T-helper 2 cell treated with Interferon-gamma antibody and Interleukin-4, amounts not matched to agents 5 μg/mL and 100 μg/mL, for 36 hours (primary cell): ENCODE measurements at places on chromosomes 16 and 17.

- no peaks in the 10 kb centered on the region for H3K27me3 ChIP-seq
- H3K36me3 ChIP-seq: no peaks in the 10 kb centered on the region
- no peaks in the 10 kb centered on the region for H3K4me1 ChIP-seq
- H3K27ac ChIP-seq: no peak overlapping the region
These were observed 178.2 kb downstream of the SALL1 start for GRCh38 chr16:50972876-50973275.

DNA sequence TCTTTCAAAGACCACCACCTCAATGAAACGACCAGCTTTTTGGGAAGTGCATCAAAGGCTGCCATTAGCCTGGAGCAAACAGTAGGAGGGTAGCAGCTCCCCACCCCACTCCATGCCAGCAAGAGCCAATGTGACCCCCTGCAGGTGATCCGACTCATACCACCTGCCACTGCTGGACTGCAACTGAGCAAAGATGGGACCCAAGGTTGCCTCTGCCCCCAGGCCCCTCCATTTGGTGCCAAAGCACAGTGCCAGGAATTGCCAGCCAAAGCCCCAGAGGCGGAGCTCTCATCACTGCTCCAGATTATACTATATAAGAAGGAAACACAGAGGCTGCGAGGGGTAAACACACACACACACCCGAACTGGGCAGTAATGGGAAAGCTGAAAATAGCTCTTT, 8.3 kb downstream of the PITPNM3 start:
- H3K36me3 ChIP-seq: no peaks in the 10 kb centered on the region
- H3K27me3 ChIP-seq: peaks cover under 1% of the 10 kb centered on the region
- H3K4me3 ChIP-seq: peak overlapping the region; percentile 54
- H3K4me1 ChIP-seq: peaks cover 9% of the 10 kb centered on the region
- no peak for DNase-seq
- peak overlapping the region; percentile 45 for H3K27ac ChIP-seq

DNA sequence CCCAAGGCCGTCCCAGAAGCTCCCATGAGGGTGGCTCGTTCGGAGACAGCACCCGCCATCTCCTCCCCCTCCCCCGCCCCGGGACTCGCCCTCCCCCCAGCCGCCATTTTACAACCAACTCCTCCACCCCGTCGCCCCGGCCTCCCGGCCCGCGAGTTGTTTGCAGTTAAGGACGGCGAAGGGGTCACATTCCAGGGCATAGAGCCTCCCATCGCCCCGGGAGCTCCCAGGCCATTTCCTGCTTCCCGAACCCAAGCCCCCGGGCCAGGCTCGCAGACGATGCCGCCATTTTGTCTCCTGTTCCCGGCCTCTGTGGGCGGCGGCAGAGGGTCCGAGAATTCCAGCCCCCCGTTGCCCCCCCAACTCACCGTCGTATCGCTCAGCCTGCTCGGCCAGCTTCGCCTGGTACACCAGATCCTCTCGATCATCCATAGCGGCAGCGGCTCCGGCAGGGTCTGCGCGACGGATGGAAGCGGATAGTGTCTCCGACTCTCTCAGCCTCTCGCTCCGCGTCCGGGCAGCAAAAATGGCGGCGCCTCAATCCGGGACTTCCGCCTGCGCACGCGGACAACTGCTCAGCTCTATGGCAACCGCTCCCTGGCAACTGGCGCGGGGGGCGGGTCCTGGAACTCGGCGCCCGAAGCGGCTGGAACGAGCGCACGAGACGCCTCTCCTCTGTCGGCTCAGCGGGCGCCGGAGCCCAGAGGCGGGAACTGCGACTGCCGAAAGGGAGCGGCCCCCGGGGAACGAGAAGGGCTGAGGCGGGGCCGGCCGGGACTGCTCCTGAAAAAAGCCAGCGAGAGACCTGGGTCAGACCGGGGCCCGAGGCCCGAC, at the start of gene YWHAE:
Gene YWHAE (minus strand): TSS at position 544 of the 834 bp plus-strand sequence. CDS start 112 bp downstream, at position 432.
- peak; percentile 97 for DNase-seq
- H3K4me1 ChIP-seq: peaks cover 24% of the 10 kb centered on the region
- peak within 1 kb of the TSS; percentile 97 for H3K27ac ChIP-seq
- peaks cover 26% of the 10 kb centered on the region for H3K36me3 ChIP-seq

DNA sequence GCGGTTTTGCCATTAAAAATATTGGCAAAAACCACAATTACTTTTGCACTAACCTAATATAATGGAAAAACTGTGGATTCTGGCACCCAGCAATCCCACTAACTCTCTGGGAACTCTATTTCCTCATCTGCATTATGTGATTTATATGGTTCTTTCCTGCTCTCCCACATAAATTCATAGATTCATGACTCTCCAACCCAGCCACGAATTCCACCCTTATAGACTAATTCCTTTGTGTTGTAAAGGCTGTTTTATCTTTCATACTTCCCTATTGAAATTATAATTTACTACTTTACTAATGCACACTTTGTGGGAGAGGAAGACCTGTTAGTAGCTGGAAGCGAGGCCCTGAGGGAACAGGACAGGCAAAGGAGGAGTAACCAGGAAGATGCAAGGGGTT, 88.4 kb upstream of the GNAO1 start:
- DNase-seq: no peak
- no peaks in the 10 kb centered on the region for H3K36me3 ChIP-seq
- H3K4me3 ChIP-seq: no peak overlapping the region
- no peaks in the 10 kb centered on the region for H3K4me1 ChIP-seq

- peak overlapping the region; percentile 69 for H3K4me3 ChIP-seq
- no peaks in the 10 kb centered on the region for H3K36me3 ChIP-seq
- peaks cover 43% of the 10 kb centered on the region for H3K27me3 ChIP-seq
- no peak overlapping the region for H3K27ac ChIP-seq
- no peak for DNase-seq
These were observed 1.0 kb downstream of the CMTM4 start for GRCh38 chr16:66695471-66695934.

- peak overlapping the region; percentile 79 for H3K27ac ChIP-seq
- peaks cover 60% of the 10 kb centered on the region for H3K36me3 ChIP-seq
- no peaks in the 10 kb centered on the region for H3K27me3 ChIP-seq
- no peak for DNase-seq
These were observed 8.0 kb downstream of the MAP3K14 start for GRCh38 chr17:45308840-45309239.

DNA sequence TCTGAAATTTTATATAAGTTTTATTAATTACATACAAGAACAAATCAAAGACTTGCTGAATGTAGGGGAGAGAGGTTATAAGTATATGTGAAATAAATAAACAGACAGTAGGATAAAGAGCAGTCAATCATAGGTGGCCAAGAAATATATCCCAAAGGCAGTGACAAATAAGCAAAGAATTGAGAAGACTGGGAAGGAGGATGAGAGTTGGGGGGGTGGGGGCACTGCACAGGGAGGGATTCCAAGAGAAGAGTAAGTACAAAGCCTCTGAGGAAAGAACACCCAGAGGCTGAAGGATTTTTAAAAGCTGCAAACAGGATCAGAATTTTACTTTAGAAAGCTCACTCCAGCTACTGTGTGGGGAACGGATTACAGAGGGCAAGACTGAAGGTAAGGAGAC, 2.8 kb downstream of the PELP1 start:
- H3K27ac ChIP-seq: no peak overlapping the region
- H3K4me1 ChIP-seq: peaks cover 41% of the 10 kb centered on the region
- H3K4me3 ChIP-seq: peak overlapping the region; percentile 17
- H3K36me3 ChIP-seq: peaks cover 23% of the 10 kb centered on the region
- H3K27me3 ChIP-seq: no peaks in the 10 kb centered on the region
- DNase-seq: no peak

- H3K4me1 ChIP-seq: no peaks in the 10 kb centered on the region
- H3K36me3 ChIP-seq: no peaks in the 10 kb centered on the region
- no peak overlapping the region for H3K27ac ChIP-seq
- DNase-seq: no peak
- H3K27me3 ChIP-seq: no peaks in the 10 kb centered on the region
These were observed 27.6 kb downstream of the CCDC40 start for GRCh38 chr17:80063830-80064585.

GRCh38 chr16:62701426-62701825, 665.2 kb upstream of the CDH8 start:
- no peaks in the 10 kb centered on the region for H3K4me1 ChIP-seq
- no peak overlapping the region for H3K4me3 ChIP-seq
- no peak for DNase-seq
- no peaks in the 10 kb centered on the region for H3K27me3 ChIP-seq

DNA sequence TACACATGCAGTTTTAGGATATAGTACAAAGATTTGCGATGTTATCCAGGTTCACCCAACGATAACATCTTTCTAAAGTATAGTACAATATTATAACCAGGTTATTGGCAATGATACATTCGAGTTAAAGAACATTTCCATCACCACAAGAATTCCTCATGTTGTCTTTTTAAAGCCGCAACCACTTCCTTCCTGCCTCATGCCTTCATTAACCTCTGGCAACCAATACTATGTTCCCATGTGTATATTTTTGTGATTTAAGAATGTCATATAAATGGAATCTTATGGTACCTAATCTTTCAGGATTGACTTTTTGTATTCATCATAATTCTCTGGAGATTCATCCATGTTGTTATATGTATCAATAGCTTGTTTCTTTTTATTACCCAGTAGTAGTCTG, 1183.2 kb downstream of the CDH11 start:
- DNase-seq: no peak
- H3K27ac ChIP-seq: no peak overlapping the region
- no peak overlapping the region for H3K4me3 ChIP-seq
- H3K4me1 ChIP-seq: no peaks in the 10 kb centered on the region
- H3K36me3 ChIP-seq: no peaks in the 10 kb centered on the region

DNA sequence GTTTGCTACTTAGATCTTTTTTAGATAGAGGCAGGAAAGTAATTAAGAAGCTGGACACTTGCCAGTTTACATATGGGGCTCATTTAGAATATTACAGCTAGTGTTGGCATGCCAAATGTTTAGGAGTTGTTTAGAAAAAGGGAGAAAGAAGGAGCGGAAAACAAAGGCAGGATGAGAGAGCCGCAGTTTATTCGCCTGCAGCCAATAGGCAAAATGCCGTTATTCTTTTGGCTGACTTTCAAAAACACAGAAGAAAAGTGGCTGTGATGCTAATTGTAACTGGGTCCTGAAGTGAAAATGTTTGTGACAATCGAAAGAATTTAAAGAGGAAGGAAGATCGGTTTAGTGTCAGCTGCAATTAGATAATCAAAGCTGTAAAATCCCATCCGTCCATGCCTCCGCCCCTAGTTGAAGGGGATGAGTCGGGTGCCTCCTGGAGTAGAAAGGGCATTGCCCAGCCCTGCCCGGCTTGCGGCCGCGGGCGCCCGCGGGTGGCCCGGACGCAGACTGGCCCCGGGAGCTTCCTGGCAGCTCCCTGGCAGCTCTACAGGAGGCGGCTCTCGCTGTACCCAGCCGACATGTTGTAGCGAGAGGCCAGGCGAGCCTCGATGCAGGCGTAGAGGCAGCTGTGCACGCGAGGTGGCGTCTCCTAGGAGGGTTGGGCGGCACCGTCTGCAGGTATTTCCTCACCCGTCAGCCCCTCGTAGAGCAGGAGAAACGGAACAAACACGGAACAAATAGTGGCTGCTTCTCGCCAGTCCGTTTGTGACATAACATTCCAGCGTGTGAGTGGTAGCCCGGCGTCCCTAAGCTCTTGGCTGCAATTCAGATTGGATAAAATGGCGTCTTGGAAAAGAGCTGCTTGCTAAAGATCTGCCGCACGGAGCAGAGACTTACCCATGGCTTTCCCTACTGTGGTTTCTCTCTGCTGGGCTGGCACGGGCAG, 82.2 kb downstream of the TNRC6C start:
- H3K27ac ChIP-seq: peak overlapping the region; percentile 50
- peak overlapping the region; percentile 62 for H3K4me3 ChIP-seq
- H3K4me1 ChIP-seq: peaks cover 1% of the 10 kb centered on the region
- no peaks in the 10 kb centered on the region for H3K27me3 ChIP-seq

DNA sequence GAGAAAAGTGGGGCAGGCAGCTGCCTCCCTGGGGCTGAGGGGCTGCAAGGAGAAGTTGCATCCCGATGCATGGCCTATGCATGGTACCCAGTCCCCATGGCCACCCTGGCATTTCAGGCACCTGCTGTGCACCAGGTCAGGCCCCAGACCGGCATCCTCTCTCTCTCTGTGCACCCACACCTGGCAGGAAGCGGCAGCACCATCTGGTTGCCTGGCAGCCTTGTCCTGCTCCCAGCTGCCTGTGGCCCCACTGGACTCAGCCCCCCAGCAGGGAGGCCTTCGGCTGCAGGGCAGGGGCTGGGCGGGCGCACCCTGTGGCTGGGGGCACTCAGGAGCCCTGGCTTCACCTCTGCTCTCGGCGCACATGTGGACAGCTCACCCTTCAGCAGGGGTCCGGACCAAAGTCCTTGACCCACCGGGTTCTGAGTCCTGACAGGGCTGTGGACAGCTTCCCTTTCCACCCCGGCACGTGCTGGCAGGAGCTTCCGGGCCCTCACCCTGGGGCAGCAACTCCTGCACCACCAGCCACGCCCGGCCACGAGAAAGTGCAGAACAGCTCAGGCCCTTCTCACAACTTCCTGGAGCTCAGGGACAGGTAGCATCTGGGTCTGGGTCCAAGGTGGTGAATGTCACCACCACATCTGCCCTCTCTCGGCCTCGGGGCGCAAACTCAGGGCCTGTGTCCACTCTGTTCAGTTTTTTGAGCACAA, 36.7 kb downstream of the CTU2 start:
- H3K27ac ChIP-seq: no peak overlapping the region
- no peaks in the 10 kb centered on the region for H3K27me3 ChIP-seq
- no peak for DNase-seq
- peaks cover 10% of the 10 kb centered on the region for H3K4me1 ChIP-seq
- no peak overlapping the region for H3K4me3 ChIP-seq

GRCh38 chr16:85986931-85987749, 88.2 kb downstream of the IRF8 start:
- no peak overlapping the region for H3K4me3 ChIP-seq
- H3K27me3 ChIP-seq: no peaks in the 10 kb centered on the region
- no peaks in the 10 kb centered on the region for H3K36me3 ChIP-seq
- peaks cover 18% of the 10 kb centered on the region for H3K4me1 ChIP-seq

- no peak overlapping the region for H3K4me3 ChIP-seq
- no peak overlapping the region for H3K27ac ChIP-seq
- no peaks in the 10 kb centered on the region for H3K4me1 ChIP-seq
- no peaks in the 10 kb centered on the region for H3K36me3 ChIP-seq
- H3K27me3 ChIP-seq: no peaks in the 10 kb centered on the region
These were observed 23.6 kb downstream of the RAB11FIP4 start for GRCh38 chr17:31415004-31415454.

GRCh38 chr16:4339909-4340308, 11.2 kb downstream of the PAM16 start:
- H3K36me3 ChIP-seq: no peaks in the 10 kb centered on the region
- no peaks in the 10 kb centered on the region for H3K4me1 ChIP-seq
- no peak overlapping the region for H3K4me3 ChIP-seq
- DNase-seq: no peak
- H3K27ac ChIP-seq: no peak overlapping the region
- H3K27me3 ChIP-seq: no peaks in the 10 kb centered on the region

DNA sequence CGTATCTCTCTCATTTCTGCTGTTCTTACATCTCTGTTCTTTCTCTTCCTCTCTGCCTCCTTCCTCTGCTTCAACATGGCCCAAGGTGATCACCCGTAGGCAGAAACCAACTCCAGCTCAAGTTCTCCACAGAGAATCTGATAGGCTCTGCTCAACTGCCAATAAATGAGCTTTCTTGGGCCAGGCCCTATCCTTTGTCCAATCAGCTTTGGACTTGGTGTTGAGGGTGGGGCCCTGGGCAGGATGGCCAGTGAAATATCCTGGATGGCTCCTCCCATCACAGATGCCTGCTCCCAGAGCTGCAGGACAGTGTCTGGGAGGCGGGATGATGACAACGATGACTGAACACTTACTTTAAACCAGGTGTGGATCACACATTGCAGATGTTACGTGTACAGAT, 17.4 kb upstream of the BRD7 start:
- no peak overlapping the region for H3K4me3 ChIP-seq
- no peaks in the 10 kb centered on the region for H3K4me1 ChIP-seq
- no peaks in the 10 kb centered on the region for H3K36me3 ChIP-seq
- peaks cover 7% of the 10 kb centered on the region for H3K27me3 ChIP-seq
